ENCODE measurements at places on chromosomes 11 and 22.

- no peak for DNase-seq
Measured at GRCh38 chr22:25765016-25765367, 23.0 kb downstream of the MYO18B start.

- no peak for DNase-seq
Measured at GRCh38 chr22:43008921-43009320, 6.0 kb downstream of the PACSIN2 start.

- no peak for DNase-seq
Measured at GRCh38 chr22:50730941-50731661, 6.9 kb upstream of the ACR start.

- no peak for DNase-seq
Measured at GRCh38 chr22:19138217-19139000, 6.0 kb downstream of the ESS2 start.

- DNase-seq = no peak
Measured at GRCh38 chr11:95829580-95830259, 39.4 kb downstream of the CEP57 start.

DNA sequence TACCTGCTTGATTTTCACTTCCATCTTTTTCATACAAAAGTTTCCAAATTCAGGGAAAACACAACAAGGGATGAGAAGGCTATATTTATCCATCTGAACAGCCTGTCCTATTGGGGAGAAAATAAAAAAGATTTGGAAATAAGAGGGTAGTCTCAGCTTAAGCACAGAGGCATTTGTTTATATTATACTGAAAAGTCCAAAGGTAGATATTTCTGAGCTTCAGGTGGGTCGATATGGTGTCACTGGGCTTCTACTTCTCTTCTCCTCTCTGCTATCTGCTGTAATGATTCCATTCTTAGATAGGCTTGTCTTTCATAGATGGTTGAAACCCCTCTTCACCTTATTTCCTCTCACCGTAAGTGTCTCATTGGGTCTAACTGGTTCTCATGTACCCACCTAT, 337.0 kb downstream of the INSC start:
- DNase-seq = no peak

DNA sequence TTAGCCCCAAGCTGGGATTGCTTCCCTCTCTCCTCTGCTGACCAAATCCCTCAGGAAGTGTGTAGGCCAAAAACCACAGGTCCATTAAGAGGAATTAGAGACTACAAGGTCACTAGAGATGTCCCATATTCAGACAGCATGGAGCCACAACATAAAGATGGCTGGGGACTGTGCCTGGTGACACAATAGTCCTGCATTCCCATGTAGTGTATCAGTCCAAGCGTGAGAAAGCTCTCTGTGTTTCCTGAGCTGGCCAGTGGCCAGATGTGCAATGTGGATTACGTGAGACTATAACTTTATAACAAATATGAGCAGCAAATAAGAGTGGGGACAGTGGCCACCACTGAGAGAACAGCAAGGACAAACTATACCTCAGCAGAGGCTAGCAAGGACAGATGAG, 7.6 kb upstream of the MS4A10 start:
- no peak for DNase-seq

GRCh38 chr22:19889951-19890350, 35.3 kb upstream of the GNB1L start:
- peak; percentile 29 for DNase-seq

- DNase-seq = no peak
Measured at GRCh38 chr22:27637604-27638003, 164.0 kb downstream of the MN1 start.

DNA sequence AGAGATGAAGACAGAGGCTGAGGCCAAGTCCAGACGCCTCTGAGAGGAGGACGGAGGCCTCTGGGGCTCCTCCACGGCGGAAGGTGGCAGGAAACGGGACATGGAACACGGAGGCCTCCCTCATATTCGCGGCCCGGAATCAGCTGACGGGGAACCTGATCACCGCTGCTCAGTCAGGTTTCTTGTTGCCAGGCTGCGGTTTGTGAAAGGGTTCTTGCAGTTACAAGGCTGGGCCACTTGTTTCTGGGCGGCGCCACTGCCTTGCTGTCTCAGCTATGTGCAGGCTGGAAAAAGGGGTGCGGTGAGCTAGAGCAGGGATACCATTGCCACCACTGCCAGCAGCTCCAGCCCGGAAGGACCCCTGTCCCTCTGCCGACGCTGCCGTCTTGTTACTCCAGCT, 10.0 kb upstream of the MMP1 start:
- DNase-seq = no peak

DNA sequence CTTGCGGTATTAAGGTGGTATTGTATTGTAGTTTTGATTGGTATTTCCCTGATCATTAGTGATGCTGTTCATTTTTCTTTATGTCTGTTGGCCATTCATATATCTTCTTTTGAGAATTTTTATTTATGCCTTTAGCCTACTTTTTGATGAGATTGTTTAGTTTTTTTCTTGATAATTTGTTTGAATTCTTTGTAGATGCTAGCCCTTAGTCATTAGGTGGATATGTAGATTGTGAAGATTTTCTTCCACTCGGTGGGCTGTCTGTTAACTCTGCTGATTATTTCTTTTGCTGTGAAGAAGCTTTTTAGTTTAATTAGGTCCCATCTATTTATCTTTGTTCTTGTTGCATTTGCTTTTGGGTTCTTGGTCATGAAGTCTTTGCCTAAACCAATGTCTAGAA, 115.4 kb downstream of the VPREB1 start:
- DNase-seq = no peak

DNA sequence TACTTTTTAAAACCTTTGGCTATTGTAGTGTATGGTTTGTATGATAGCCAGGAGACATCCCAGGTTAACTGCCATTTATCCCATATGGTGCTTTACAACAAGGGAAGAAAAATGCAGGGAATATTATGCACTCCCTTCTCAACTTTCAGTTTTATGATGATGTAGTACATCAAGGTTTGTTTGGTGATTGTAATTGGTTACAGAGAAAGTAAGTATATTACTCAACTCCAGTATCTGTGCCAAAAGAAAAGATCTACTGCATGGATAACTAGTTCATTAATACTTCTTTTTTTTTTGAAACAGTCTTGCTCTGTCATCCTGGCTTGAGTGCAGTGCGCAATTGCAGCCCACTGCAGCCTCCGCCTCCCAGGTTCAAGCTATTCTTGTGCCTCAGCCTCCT, 65.3 kb downstream of the BCL2L13 start:
- no peak for DNase-seq

DNA sequence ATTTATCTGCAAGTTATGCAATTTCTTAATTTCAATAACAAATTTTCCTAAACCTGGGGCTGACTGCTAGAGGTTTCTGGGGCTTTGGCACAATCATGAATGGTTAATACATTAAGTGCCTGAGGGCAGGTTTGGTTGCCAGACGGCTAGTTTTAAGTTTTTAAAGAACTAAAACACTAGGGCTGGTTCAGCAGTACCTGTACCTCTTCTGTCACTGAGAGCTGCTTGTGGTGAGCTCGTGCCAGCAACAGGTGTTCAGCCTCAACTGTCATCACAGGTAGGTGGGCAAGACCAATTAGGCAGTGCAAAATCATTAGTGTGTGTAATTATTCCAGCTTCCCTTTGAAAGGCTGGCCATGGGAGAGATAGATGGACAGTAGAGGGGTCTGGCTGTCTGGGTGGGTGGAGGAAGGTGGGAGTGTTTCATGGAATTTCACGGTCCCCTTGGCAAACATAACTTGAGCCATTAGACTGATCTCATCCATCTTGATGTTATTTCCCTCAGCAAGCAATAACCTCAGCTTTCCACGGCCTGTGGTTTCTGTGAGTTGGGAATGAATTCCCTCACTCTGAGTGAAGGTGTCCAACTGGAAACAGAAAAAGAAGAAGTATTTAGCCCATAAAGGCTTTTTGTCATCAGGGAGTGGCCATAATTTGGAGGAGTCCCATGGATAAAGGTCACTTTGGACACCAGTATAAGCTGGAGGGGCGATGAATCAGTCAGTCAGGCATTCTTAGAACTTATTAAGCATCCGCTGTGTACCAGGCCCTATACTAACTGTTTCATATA, 114.8 kb downstream of the SNX19 start:
- no peak for DNase-seq

DNA sequence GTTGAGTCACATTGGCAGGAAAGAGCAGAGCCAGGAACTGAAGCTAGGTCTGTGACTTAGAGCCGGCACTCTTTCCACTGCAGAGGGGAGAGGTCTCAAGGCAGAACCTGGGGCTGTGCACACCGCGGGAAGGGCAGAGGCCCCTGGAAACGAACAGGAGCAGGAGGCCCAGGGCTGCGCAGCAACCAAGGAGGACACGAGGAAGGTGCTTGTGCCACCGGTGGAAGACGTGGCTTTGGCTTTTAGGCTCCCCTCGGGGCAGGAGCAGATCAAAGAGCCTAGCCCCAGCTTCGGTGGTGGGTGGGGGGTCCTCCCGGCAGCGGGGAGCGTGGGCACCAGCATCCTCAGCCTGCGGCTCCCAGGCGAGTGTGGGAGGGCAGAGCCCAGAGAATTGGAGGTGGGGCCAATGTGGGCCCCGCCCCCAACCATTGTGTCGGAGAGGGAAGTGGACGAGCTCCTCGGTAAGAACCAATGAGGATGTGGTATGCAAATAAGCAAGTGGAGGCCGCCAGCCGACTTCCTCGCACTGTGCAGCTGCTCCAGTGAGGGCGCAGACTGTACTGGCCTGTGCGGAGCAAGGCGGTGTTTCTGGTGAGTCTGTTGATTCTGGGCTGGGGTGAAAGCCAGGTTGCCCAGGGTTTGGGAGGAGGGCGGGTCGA, at the start of gene CCDC116:
TSS of gene CCDC116 (plus strand) at position 524 of the 659 bp plus-strand sequence. CDS start 422 bp downstream, outside the sequence.
- DNase-seq = peak; percentile 60

GRCh38 chr11:93737904-93738612, 3.2 kb downstream of the TAF1D start:
- DNase-seq = no peak

- DNase-seq = no peak
Measured at GRCh38 chr11:1773131-1773993, 9.6 kb upstream of the CTSD start.

GRCh38 chr11:77093987-77094840, 8.4 kb upstream of the OMP start:
- no peak for DNase-seq

DNA sequence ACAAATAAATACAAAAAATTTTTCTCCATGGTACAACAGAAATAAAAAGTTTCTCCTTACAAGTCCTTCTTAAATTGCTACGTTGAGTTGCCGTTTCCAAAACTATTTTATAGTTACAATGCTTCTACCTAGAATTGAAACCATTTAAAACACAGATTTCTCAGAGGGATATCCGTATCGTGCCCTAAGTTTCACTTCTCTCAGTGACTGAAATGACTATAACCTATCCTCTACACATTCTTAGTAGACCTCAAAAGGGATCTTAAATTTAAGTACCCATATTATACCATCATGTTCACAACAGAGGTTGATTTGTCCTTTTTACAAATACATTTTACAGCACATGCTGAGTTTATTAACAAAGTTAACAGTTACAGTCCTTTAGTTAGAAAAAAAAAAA, 44.1 kb downstream of the USP28 start:
- DNase-seq = no peak

DNA sequence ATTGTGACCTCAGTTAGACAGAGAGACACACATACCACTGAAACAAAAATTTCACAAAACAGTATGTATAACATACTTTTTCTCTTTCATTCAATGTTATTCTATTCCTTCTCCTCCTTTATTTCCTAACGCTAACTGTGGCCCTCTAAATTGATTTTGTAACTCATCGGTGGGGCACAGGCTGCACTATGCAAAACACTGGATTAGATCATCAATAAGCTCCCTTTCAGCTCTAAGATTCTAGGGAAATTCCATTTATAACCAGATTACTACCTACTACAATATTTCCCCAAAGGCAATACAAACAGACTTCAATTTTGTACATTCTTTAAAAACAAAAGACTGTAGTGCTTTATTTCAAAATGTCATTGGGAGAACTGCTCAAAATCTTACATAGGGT, 6.1 kb downstream of the FJX1 start:
- DNase-seq = no peak

DNA sequence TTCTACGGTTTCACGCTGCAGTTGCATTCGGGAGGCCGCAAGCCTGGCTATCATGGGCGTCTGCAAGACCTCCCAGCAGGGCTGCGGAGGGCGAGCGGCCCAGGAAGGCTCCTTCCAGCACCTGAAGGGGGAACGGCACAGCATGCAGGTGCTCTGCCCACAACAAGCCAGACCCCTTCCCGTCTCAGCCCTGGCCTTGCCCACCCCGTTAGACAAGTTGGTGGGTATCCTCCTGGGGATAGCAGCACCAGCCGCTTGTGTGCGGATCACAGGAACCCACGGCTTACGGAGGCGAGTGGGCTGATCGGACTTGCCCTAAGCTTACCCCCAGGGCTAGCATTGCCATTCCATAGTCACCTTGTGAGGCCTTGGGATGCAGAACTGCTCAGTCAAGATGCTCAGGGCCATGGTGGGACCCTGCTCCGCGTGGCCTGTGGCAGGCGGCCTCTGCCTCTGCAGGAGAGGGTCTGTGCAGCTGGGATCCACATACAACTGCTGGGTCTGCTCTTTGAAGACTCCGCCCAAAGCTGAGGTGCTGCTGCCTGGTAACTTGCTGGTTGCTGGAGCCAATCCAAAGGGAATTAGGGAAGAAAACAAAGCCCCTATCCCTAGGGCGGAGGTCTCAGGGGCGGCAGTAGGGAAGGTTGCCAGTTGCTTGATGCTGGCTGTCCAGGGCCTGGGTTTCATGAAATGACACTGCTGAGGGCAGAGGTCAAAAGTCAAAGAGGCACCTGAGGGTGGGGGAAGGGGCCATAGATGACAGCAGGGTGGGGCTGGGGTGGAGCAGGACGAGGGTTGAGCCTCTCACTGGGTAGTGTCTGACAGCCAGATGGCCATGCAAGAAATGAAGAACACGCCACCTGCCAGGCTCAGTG, 1.4 kb upstream of the OSBPL5 start:
- no peak for DNase-seq

GRCh38 chr22:48486134-48486532, 1341.5 kb downstream of the BRD1 start:
- no peak for DNase-seq

DNA sequence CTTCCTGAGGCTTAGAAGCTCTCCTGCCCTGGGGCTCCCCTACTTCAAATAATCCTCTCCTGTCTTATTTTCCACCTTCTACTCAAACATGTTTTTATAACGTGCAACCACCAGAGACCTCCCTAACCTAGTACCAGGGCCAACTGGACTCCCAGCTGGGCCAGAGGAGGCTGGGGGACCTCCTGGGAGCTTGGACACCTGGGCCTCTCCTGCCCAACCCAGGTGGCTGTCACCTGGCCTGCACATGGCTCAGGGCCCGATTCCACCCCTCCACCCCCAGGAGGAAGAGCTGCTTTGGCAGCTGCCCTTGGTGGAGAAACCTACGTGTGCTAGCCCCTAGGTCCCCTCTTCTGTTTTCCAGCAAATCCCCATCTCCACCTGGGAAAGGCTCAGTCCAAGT, 105.2 kb downstream of the ABTB2 start:
- no peak for DNase-seq

DNA sequence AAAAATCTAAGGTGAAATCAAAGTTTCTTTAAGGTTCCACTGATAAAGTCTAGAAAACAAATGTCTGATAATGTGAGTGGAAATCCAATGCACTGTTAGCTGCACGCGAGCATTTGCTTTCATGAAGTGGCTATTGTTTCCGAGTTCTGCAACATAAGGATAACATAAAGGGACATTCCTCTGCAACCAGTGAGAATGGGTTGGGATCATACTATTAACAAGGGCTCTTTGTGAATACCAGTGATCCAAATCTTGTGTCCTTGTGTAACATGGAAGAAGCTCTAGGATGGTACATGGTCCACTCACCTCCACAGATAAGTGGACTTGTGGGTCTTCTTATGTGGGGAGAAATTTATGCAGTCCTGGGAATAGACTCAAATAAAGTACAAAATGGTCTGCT, 24.6 kb downstream of the APIP start:
- no peak for DNase-seq
